ENCODE measurements at places on chromosomes 7 and 10.

- no peak for DNase-seq
Observed at GRCh38 chr10:15113766-15114165, 16.6 kb downstream of the RPP38 start.

- DNase-seq = no peak
Observed at GRCh38 chr7:55363386-55364170, 1.6 kb upstream of the LANCL2 start.

DNA sequence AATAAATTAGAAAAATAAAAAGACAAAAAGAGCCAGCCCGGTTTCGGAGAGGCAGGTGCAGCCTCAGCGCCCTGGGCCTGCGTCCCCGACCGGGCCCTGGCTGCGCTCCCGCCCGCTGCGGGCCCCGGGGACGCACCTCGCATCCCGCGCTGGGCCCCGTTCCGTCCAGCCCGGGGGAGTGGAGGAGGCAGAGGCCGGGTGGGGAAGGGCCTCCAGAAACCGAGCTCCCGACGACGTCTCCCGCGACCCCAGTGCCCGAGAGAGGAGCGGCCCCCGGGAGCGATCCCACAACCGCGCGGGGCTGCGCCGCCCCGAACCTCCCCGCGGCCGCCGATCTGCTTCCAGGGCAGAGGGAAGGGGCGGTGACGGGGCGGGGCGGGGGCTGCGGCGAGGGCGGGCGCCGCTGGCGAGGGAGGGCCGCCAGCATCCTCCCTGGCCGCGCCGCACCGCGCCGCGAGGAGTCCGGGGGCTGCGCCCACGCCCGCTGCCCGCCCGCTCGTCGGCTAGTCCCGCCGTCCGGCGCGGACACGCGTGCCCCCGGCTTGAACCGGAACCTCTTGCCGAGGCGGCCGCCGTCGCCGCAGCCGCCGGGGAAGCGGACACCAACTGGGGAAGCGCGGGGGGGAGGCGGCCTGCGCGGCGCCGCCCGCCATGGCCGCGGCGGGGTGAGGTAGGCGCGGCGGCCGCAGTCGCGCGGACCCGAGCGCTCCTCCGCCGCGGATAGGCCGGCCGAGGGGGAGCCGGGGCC lies at the start of gene CCNY:
TSS of gene CCNY (plus strand) at position 426 of the 748 bp plus-strand sequence. CDS start 545 bp downstream, outside the sequence.
- peak; percentile 61 for DNase-seq

- no peak for DNase-seq
Observed at GRCh38 chr10:84269162-84269561, 24.3 kb downstream of the RGR start.

DNA sequence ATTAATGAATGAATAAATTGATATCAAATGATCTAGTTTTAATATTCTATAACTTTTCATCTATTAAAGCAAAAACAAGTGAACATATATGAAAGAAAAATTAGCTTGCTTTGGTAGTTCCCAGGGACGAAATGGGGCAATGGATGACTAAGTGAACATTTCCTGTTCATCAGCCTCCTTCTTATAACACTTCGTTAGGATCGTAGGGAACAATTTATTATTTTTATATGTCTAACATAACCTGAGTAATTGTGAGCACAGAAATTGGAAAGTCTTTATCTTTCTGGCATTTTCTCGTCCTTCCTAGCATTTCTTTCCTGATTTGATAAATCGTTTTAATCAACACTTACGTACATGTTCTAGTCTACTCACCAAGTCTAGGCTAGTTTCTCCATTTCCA lies 59.1 kb upstream of the PPP1R3C start:
- DNase-seq = no peak

GRCh38 chr7:32941681-32942414 lies 15.4 kb upstream of the FKBP9 start:
- no peak for DNase-seq

DNA sequence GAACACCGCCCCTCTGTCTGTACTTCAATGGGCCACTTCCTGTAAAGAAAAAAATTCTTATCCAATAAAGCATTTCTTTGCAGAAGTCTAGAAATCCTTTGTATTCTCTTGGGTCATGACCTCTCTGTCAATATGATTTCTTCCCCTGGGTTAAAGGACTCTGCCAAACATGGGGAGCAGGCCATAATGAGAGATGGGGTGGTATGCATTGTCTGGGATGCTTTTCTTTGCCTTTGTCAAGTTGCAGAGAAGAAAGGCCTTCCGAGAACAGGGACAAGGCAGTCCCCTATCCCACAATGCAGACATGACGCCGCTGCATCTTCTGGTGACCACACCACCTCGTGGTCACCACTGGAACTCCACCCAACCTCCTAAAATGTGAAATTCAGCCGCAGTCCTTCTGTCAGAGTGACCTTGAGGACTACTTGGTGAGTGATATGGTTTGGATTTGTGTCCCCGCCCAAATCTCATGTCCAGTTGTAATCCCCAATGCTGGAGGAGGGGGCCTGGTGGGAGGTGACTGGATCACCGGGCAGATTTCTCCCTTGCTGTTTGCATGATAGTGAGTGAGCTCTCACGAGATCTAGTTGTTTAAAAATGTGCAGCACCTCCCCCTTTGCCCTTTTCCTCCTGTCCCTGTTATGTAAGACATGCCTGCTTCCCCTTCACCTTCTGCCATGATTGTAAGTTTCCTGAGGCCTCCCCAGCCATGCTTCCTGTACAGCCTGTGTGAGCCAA lies 15.2 kb upstream of the FRMPD2 start:
- DNase-seq = no peak

- DNase-seq = no peak
Observed at GRCh38 chr10:56771343-56771742, 410.3 kb upstream of the ZWINT start.

DNA sequence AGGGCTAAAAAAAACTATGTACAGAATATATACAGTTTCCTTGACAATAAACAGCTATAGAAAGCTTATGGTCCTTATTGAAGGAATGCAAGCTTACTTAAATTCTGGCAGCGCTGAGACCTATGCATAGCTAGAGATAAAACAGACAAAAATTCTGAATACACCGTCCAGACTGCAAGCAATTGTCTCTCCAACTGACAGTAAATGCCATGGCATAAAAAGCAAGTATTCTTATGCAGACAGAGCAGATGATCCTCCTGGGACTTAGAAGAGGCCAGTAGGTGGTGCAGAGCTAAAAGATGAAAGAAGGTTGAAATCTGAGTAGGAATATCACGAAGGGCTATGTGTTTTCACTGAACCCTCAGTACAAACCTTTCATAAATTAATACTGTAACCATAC lies 157.0 kb upstream of the CACNA2D1 start:
- DNase-seq = no peak

DNA sequence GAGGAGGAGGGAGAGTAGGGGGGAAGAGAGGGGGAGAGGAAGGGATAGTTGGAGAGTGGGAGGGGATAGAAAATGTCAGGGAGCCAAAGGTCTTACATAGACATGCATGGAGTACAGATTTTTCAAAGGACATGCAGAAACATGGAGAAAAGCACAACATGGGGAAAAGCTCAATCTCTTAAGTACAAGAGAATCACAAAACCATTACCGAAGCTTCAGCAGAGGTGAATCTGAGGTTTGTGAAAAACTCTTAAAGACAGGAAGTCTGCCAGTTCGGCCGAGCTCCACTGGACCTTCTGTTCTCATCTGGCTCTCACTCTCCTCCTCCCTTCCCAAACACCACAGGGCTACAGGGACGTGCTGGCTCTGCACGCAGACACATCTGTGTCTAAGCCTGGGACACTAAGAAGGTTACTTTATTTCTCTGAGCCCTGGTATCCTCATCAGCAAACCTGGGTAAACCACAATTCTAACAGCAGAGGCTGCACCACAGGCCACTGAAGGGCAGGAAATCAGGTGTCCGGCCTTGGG lies 133.9 kb downstream of the COBL start:
- no peak for DNase-seq

DNA sequence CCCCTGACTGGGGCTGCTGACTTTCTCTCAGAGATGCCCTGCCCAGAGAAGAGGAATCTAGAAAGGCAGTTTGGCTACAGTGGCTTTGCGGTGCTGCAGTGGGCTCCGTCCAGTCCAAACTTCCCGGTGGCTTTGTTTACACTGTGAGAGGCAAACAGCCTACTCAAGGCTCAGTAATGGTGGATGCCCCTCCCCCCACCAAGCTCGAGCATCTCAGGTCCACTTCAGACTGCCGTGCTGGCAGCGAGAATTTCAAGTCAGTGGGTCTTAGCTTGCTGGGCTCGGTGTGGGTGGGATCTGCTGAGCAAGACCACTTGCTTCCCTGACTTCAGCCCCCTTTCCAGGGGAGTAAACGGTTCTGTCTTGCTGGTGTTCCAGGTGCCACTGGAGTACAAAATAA lies 734.5 kb upstream of the LRRN3 start:
- no peak for DNase-seq

GRCh38 chr7:82443036-82443546 lies 486 bp downstream of the CACNA2D1 start:
- DNase-seq = no peak

DNA sequence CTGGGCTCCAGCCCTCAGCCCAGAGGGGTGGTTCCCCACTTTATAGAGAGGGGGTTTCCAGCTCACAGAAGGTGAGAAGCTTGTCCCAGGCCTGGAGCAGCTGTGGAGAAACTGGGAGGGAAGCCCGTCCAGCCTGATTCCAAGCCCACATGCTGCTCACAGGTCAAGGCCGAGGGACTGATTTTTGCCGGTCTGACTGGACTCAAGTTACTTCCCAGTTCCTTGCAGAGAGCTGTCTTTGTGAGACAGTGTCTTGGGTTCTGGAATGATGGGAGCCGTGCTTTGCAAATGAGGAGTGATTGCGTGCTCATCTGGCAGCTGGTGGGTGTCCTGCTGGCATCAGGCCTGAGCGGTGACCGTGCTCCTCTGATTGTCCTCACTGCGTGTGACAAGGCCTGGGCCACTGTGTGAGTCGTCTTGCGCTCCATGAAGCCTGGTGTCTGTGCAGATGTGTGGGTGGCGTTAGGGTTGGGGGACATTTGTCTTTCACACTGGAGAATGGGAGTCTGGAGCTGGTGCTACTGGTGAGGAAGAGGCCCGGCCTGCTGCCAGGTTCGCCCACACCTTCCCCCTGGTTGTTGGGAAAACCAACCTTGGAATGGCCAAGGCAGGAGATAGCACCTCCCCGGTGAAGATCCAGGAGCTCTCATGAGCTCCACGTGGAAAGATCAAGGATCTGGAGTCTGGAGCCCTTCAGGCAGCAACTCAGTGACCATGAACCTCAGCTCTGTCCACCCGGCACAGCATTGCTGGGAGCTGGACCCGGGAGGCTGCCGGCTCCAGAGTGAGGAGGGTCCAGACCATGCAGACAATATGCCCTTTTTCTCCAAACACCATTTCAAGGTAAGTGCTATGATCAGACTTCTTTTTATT lies 129.6 kb downstream of the SMURF1 start:
- no peak for DNase-seq

DNA sequence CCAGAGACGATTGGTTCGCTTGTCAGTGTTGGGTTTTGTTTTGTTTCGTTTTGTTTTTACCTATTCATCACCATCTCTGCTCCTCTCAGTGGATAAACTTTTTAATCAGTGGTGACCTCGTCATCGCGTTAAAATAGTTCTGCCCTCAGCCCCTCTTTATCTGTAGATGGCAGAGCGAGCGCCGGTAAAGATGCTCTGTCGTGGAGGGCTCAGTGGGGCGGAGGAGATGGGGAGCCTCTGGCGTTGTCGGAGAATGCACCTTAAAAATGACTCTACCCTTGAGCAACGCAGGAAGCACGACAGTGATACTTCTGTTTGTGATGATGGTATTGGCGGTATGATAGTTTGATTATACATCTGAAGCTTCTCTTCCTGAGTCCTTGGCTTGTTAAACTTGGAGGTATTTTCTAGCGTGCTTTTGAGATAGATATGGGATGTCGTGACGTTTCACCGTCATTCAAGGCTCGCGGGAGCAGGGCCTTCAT lies 554 bp downstream of the CSGALNACT2 start:
- peak; percentile 34 for DNase-seq

- DNase-seq = no peak
Observed at GRCh38 chr7:108046952-108047506, 44.1 kb upstream of the LAMB1 start.

DNA sequence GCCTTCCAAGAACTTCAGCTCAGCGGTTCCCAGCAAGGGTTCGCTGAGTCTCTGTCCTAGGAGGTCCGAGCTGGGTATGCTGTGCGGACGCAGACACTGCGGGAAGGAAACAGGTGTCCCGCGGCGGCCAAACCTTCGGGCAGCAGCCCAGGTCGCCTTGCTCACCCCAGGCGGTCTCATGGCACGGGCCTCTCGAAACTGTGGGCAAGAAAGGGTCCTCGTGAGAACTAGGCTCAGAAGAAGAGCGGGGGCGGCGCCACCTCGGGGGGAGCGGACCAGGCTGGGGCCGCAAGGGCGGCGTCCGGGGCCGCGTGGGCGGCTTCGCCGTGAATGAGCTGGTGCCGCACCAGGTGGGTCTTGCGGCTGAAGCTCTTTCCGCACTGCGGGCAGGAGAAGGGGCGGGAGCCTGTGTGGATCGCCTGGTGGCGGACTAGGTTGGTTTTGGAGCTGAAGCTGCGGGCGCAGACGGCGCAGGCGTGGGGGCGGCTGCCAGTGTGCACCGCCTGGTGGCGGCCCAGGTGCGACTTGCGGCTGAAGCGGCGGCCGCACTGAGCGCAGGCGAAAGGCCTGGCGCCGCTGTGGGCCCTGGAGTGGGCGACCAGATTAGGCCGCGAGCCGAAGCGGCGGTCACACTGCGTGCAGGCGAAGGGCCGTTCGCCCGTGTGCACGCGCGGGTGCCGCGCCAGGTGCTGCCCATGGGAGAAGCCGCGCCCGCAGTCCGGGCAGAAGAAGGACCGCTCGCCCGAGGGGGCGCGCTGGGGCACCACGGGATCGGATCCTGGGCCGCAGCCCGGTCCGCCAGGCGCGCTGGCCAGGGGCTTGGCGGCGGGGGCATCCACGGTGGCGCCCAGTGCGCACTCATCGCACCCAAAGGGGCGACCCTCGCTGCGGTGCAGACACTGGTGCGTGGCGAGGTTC lies 8.6 kb downstream of the ZNF467 start:
- no peak for DNase-seq

- DNase-seq = no peak
Observed at GRCh38 chr10:73207883-73208282, 39.2 kb downstream of the DNAJC9 start.

DNA sequence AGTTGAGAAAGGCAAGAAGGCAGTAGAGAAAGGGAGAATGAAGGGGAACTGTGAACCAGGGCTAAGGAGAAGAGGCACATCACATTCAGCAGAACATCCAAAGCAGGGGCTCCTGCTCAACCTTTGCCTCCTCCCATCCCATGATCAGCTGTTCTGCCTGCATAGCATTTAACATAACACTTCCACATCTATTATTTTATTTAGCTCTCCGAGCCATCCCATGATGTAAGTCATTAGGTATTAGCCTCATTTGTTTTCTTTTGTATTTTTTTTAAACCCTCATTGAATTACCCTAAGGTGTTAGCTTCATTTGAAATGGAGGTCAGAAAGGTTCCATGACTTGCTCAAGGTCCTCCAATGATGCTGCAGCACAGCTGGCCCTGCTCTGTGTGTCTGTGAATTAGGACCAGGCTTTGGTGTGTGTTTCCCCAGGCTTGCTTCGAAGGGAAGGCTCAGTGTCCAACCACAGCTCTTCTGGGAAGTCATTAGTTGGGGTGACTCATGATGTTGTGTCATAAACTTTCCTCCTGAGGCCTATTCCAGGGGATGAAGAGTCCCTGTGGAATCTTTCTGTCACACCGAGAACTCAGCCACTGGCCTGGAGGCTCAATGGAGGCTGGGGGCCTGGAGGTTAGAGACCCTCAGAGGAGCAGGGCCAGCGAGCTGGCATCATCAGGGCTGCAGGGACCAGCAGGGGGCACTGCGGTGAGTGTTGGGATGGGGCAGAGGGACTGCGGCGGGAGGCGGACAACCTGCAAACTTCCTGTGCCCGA lies 16.5 kb downstream of the NPFFR1 start:
- no peak for DNase-seq

GRCh38 chr7:112009081-112009480 lies 197.1 kb downstream of the DOCK4 start:
- no peak for DNase-seq

- no peak for DNase-seq
Observed at GRCh38 chr7:146961617-146962016, 845.0 kb downstream of the CNTNAP2 start.

- DNase-seq = no peak
Observed at GRCh38 chr7:158740657-158741293, 36.2 kb upstream of the NCAPG2 start.
